ENCODE measurements at places on chromosomes 3 and 15. TPM values are rescaled to one million over a fixed set of nuclear protein-coding genes. Genes with fewer than 3 reads are reported as not detected.

- no peak overlapping the region for H3K4me3 ChIP-seq
- H3K27me3 ChIP-seq, result no peaks in the 10 kb centered on the region
- no peak overlapping the region for H3K27ac ChIP-seq
- no peaks in the 10 kb centered on the region for H3K4me1 ChIP-seq
- DNase-seq, result peak; percentile 40
These were observed 48.7 kb upstream of the RYK start for GRCh38 chr3:134299185-134299887.

GRCh38 chr3:86815880-86816279 lies 175.1 kb downstream of the VGLL3 start:
- no peak overlapping the region for H3K27ac ChIP-seq
- DNase-seq, result no peak
- no peaks in the 10 kb centered on the region for H3K4me1 ChIP-seq
- H3K36me3 ChIP-seq, result no peaks in the 10 kb centered on the region

DNA sequence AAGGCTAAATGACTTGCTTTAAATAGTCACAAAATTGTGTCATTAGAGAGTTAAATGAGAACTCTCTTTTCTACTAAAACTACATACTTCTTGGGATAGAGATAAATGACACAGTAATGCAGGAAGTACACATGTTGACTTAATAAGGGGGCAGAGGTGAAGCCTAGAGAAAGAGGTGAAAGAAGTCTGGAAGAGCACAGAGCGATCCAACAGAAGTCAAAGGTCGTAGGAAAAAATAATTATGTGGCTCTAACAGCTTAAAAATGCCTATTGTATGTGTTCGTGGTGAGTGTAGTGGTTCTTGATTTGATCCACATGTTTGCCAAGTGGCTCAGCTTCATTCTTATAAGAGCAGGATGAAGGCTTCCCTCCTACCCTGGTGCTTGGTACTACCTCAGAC lies 61.7 kb downstream of the TMEM212 start:
- H3K4me3 ChIP-seq, result no peak overlapping the region
- no peak for DNase-seq
- no peak overlapping the region for H3K27ac ChIP-seq
- no peaks in the 10 kb centered on the region for H3K36me3 ChIP-seq

SECISBP2L gene
- total RNA-seq, result 53.6 TPM

DNA sequence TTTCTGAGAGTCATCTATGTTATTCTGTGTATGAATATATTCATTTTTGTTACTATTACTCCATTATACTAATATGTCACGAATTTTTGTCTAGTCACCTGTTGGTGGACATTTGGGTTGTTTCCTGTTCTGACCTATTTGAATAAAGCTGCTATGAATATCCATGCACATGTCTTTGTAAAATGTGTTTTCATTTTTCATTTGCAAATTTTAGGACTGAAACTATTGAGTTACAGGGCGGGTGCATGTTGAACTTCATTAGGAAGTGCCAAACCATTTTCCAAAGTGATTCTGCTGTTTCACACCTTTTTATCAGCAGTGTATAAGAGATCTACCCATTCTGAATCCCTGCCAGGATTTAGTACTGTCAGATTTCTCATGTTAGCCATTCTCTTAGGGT lies 37.7 kb upstream of the IQCF6 start:
- no peak overlapping the region for H3K27ac ChIP-seq
- no peaks in the 10 kb centered on the region for H3K36me3 ChIP-seq
- H3K4me3 ChIP-seq, result no peak overlapping the region
- H3K27me3 ChIP-seq, result no peaks in the 10 kb centered on the region
- no peaks in the 10 kb centered on the region for H3K4me1 ChIP-seq
- no peak for DNase-seq

DNA sequence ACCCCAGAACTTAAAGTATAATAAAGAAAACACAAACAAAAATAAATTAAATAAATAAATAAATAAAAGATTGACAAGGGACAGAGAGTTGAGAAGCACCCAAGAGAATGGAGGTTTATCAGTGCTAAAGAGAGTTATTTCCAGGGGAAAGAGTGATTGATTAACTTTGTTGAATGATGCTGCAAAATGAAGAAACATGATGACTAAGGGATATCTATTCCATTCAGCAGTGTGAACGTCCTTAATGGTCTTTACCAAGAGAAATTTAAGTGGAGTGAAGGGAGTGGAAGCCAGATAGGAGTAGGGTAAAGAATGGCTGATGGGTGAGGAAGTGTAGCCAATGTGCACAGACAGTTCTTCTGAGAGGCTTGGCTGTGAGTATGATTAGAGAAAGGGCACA lies 11.1 kb downstream of the REC114 start:
- no peaks in the 10 kb centered on the region for H3K4me1 ChIP-seq
- DNase-seq, result no peak
- H3K27ac ChIP-seq, result no peak overlapping the region
- no peaks in the 10 kb centered on the region for H3K36me3 ChIP-seq
- H3K4me3 ChIP-seq, result no peak overlapping the region
- no peaks in the 10 kb centered on the region for H3K27me3 ChIP-seq

- peaks cover 24% of the 10 kb centered on the region for H3K4me1 ChIP-seq
- no peak overlapping the region for H3K4me3 ChIP-seq
- DNase-seq, result no peak
- H3K27ac ChIP-seq, result peak overlapping the region; percentile 34
These were observed 6.6 kb downstream of the PPCDC start for GRCh38 chr15:75030023-75030413.

DNA sequence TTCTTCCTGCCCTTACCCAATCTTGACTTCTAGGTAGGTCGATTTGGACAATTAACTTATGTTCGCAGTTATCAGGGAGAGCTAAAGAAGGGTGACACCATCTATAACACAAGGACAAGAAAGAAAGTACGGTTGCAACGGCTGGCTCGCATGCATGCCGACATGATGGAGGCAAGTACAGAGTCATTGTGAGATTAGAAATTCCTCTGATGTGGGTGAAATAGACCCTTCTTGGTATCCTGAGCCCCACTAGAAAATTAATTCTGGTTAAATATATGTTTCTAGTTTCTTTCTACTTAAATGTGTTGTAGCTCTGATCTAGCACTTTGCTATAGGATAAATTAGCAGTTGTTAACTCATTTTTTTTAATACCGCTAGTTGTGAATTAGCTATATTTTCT lies 13.6 kb downstream of the LXN start:
- H3K27ac ChIP-seq, result no peak overlapping the region
- H3K4me3 ChIP-seq, result no peak overlapping the region
- no peaks in the 10 kb centered on the region for H3K4me1 ChIP-seq
- H3K36me3 ChIP-seq, result no peaks in the 10 kb centered on the region

DUOXA2 gene
- total RNA-seq, result 0.31 TPM

SLC24A5 gene
- total RNA-seq, result 0.63 TPM

- no peaks in the 10 kb centered on the region for H3K4me1 ChIP-seq
- no peak overlapping the region for H3K4me3 ChIP-seq
- H3K27me3 ChIP-seq, result no peaks in the 10 kb centered on the region
- no peaks in the 10 kb centered on the region for H3K36me3 ChIP-seq
- H3K27ac ChIP-seq, result no peak overlapping the region
- no peak for DNase-seq
These were observed 59.9 kb upstream of the PPIB start for GRCh38 chr15:64222573-64223366.

GRCh38 chr3:86787091-86787490 lies 203.9 kb downstream of the VGLL3 start:
- no peak overlapping the region for H3K27ac ChIP-seq
- H3K36me3 ChIP-seq, result no peaks in the 10 kb centered on the region
- H3K4me3 ChIP-seq, result no peak overlapping the region
- no peaks in the 10 kb centered on the region for H3K27me3 ChIP-seq
- DNase-seq, result no peak

- no peak overlapping the region for H3K4me3 ChIP-seq
- no peaks in the 10 kb centered on the region for H3K27me3 ChIP-seq
- H3K36me3 ChIP-seq, result no peaks in the 10 kb centered on the region
- no peak for DNase-seq
- H3K27ac ChIP-seq, result no peak overlapping the region
These were observed 1.7 kb upstream of the CX3CR1 start for GRCh38 chr3:39281533-39281932.

GRCh38 chr3:69033470-69033869 lies 18.7 kb downstream of the TMF1 start:
- no peak overlapping the region for H3K27ac ChIP-seq
- no peaks in the 10 kb centered on the region for H3K4me1 ChIP-seq
- no peaks in the 10 kb centered on the region for H3K27me3 ChIP-seq
- H3K36me3 ChIP-seq, result peaks cover 4% of the 10 kb centered on the region

GXYLT2 gene
- 17.6 TPM for total RNA-seq

- H3K4me1 ChIP-seq, result no peaks in the 10 kb centered on the region
- H3K36me3 ChIP-seq, result no peaks in the 10 kb centered on the region
- H3K27me3 ChIP-seq, result no peaks in the 10 kb centered on the region
- H3K27ac ChIP-seq, result no peak overlapping the region
- DNase-seq, result peak; percentile 31
- H3K4me3 ChIP-seq, result no peak overlapping the region
These were observed 25.2 kb downstream of the ARPP21 start for GRCh38 chr3:35664460-35664919.

DNA sequence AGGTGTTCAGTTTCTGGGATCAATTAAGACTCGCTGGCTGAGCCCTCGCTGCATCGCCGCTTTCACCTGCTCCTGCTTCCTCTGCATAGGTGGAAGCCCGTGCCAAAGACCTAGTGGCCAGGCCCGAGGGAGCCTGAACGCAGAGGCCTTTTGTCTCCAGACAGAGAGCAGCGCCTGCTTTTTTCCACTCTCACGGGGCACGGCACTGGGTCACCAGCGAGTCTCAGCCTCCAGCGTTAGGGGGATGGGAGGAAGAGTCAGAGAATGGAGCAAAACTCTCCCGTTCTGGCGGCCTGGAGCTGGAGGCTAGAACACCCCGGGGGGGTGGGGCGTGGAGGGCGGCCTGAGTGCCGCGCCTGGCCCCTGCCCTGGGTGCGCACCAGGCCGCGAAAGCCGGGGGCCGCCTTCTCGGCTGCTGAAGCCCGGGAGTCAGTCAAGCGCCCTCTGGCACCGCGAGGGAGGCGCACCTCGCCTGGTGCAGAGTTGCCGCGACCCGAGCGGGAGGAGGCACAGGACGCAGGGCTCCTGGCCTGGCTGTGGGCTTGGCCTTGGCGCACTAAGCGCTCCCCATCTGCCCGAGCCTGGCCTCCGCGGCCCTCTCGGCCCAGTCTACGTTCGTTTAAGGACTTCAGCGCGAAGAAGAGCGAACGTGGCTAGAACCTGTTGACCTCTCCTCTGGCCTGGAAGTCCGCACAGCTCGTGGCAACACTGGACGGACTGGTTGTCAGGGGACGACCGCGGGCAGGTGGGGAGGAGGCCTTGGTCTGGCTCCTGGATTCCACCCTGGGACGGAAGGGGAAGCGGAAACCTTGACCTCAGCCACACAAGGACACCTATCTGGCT lies 21.5 kb downstream of the NR2F2 start:
- peaks cover 37% of the 10 kb centered on the region for H3K4me1 ChIP-seq
- peak overlapping the region; percentile 29 for H3K4me3 ChIP-seq
- H3K36me3 ChIP-seq, result no peaks in the 10 kb centered on the region
- DNase-seq, result peak; percentile 52

GRCh38 chr15:64949383-64950186 lies 37.9 kb downstream of the ANKDD1A start:
- no peak overlapping the region for H3K27ac ChIP-seq
- no peaks in the 10 kb centered on the region for H3K27me3 ChIP-seq
- no peak overlapping the region for H3K4me3 ChIP-seq

PLA2G4D gene
- total RNA-seq, result 0.16 TPM

DNA sequence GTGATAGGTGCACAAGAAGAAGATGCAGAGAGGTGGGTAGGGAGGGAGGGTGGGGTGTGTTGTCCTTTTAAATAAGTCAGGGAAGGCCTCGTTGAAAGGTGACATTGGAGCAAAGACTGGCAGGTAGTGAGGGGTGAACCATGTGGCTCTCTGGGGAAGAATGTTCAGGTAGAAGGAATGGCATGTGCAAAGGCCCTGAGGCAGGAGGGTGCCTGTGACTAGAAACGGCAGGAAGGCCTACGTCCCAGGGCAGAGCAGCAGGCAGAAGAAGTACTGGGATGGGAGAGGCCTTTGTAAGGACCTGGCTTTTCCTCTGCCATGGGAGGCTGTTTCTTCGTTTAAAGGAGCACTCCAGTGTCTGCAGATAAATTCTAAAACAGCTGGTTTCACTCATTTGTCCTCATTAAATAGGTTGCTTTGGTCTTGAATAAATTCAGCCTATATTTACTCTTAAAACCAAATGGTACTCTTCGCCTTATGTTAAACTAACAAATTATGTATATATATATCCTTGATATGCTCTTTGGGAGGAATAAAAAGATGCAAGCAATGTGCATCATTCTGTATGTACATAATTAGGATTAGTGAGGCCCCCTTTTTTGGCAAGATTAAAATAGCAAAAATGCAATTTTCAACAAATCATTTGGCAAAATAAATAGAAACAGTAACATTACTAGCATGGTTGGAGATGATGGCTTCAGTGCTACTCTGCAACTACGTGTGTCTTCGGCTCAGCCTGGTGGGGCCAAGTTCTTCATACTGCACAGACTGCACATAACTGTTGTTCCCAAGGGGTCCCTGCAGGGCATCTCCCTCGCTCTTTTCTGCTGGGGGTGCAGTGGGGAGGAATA lies 151.4 kb downstream of the KLF13 start:
- H3K27me3 ChIP-seq, result no peaks in the 10 kb centered on the region
- H3K36me3 ChIP-seq, result no peaks in the 10 kb centered on the region
- H3K27ac ChIP-seq, result no peak overlapping the region
- H3K4me1 ChIP-seq, result peaks cover 4% of the 10 kb centered on the region
- DNase-seq, result no peak

- no peak overlapping the region for H3K4me3 ChIP-seq
- H3K36me3 ChIP-seq, result no peaks in the 10 kb centered on the region
- no peaks in the 10 kb centered on the region for H3K27me3 ChIP-seq
- DNase-seq, result no peak
- peaks cover 54% of the 10 kb centered on the region for H3K4me1 ChIP-seq
These were observed 10.9 kb downstream of the AMOTL2 start for GRCh38 chr3:134363381-134363755.

- DNase-seq, result no peak
- H3K27me3 ChIP-seq, result no peaks in the 10 kb centered on the region
- H3K4me1 ChIP-seq, result no peaks in the 10 kb centered on the region
- H3K36me3 ChIP-seq, result no peaks in the 10 kb centered on the region
- no peak overlapping the region for H3K27ac ChIP-seq
These were observed 22.4 kb downstream of the FBXW12 start for GRCh38 chr3:48394391-48394790.

DNA sequence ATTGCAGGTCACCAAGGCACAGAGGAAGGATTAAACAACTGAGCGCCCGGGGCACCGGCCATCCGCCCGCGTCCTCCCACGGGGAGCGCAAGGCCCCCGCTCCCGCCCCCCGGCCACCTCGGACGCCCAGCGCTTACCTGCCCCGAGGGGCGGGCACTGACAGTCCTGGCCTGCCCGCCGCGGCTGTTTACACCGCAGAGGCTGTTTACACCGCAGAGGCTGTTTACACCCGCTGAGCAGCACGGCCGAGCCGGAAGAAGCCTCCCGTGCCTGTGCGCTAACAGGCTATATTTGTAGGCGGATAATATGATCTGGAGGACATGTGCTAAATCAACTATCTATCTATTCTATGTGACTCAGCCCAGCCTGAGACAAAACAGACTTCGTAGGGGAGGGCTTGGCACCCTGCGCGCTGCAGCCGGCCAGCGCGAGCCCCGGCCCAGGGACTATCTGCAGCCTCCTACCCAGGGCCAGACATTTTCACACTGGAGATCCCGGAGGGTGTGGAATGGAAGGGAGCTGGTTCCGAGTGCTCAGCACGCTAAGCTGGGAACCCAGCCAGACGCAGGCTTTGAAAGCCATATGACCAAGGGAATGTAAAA lies at the start of gene LRRC2:
LRRC2 (minus strand) TSS at position 263 of the 602 bp plus-strand sequence. CDS start 14,711 bp downstream, outside the sequence.
- H3K27ac ChIP-seq, result no peak within 1 kb of the TSS
- no peaks in the 10 kb centered on the region for H3K4me1 ChIP-seq
- H3K4me3 ChIP-seq, result peak within 1 kb of the TSS; percentile 49
- H3K27me3 ChIP-seq, result no peaks in the 10 kb centered on the region
- peak; percentile 26 for DNase-seq
- H3K36me3 ChIP-seq, result no peaks in the 10 kb centered on the region
